Suprapubic skin (tissue), 4 donors: ENCODE measurements at places on chromosomes 13 and 19. TPM values are rescaled to one million over a fixed set of nuclear protein-coding genes. Genes with fewer than 3 reads are reported as not detected.

VSTM1 gene
- total RNA-seq = not detected

ATP8A2 gene
- 0.24 TPM for total RNA-seq

GRCh38 chr13:33193428-33193974 lies 92.1 kb downstream of the STARD13 start:
- DNase-seq = no peak

DNA sequence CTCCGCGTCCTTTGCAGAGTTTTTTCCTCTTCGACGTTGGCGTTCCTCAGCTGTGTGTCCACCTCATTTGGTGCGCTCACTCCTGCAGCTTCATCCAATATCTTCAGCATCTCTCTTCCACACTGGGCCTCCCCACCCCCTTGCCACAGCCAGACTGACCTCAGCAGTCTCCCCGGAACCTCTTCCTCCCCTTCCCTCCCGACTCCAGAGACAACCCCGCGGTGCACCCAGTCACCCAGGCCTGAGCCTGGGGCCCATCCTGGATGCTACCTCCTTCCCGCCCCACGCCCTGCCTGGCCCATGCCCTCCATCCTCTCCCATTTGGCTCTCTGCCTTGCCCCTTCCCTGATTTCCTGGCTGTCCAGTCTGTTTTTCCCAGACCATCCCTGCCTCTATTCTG lies 8.1 kb upstream of the C5AR2 start:
- no peak for DNase-seq

DNA sequence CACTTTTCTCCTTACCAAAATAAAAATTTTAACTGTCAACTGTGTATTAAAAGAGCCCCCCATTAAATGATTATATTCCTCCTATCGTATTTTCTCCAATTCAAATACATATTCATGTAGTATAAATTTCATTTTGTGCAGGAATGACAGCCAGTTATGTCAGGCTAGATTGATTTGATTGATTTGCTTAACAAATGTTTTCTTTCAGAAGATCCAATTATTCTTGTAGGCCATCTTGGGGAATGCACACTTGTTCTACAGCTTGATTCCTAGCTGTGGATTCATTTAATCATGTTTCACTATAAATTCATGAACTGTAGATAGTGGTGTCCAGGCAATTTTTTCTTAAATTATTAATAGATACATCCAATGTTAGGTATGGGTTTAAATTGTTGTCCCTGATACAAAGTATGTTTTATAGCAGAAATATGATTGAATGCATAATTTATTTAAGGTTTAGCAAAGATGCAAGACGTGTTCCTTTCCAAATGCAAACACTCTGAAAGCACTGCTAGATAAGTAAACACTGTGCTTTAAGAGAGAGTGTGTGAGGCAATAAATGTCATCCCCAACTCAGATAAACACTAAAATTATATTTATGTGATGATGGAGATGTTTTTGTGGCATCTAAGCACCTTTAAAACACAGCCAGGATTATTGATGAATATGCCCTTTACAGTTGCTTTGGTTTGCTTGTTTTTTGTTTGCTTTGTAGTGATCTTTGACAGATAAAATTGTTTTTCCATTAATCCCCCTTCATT lies 531.1 kb downstream of the DCT start:
- no peak for DNase-seq
